Activated CD4-positive, alpha-beta memory T cell treated with anti-CD3 and anti-CD28 coated beads, Interleukin-2, amount 10 ng/mL, durations not matched to agents 7 days and 5 days (primary cell): ENCODE measurements at places on chromosomes 2 and 18. TPM values are rescaled to one million over a fixed set of nuclear protein-coding genes. Genes with fewer than 3 reads are reported as not detected.

VWA3B gene
- not detected for total RNA-seq

LAMA3 gene
- 0.05 TPM for total RNA-seq

CRYGC gene
- total RNA-seq: not detected

SGO2 gene
- total RNA-seq: 44.2 TPM

- no peaks in the 10 kb centered on the region for H3K4me1 ChIP-seq
- peak; percentile 62 for DNase-seq
- H3K27ac ChIP-seq: no peak overlapping the region
- no peak overlapping the region for H3K4me3 ChIP-seq
- H3K36me3 ChIP-seq: no peaks in the 10 kb centered on the region
- peaks cover 11% of the 10 kb centered on the region for H3K27me3 ChIP-seq
Measured at GRCh38 chr2:227238238-227239237, 74.1 kb downstream of the COL4A3 start.

DNA sequence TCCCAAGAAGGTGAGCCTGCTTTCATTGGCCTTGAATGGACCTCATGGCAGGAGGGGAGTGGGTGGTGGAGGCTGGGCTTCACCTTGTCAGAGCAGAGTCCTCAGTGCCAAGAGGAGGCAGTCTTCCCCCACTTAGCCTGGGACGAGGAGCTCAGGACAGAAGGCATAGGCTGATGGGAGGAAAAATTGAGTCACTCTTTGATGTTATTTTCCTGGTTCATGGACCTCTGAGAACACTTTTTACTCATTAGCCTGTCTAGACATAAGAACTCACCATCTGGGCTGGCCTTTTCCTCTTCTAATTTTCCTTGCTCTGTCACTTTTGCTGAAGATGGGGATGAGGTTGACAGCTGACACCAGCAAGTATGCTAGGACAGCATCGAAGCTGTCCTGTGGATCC, 225.7 kb upstream of the TNP1 start:
- H3K27me3 ChIP-seq: peaks cover 18% of the 10 kb centered on the region
- H3K4me1 ChIP-seq: peaks cover 22% of the 10 kb centered on the region
- H3K27ac ChIP-seq: no peak overlapping the region

DNA sequence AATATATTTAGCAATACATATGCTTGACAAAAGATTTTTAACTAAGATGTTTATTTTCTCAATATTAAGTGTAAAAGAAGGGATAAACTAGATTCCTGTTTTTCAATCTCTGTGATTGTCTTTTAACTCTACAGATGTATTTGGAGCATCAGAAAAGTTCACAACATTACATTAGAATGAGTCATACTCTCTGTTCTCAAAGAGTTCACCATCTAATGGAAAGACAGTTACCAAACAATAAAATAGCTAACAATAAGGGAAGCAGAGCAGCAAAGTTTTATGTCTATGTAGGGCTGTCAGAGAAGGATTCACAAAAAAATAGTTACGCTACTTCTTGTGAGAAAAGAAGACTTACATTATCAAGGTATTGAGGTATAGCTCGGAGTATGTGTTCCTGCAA, 109.2 kb upstream of the MAP2 start:
- H3K36me3 ChIP-seq: no peaks in the 10 kb centered on the region
- no peak overlapping the region for H3K4me3 ChIP-seq
- H3K27ac ChIP-seq: no peak overlapping the region
- H3K4me1 ChIP-seq: no peaks in the 10 kb centered on the region
- H3K27me3 ChIP-seq: no peaks in the 10 kb centered on the region

DNA sequence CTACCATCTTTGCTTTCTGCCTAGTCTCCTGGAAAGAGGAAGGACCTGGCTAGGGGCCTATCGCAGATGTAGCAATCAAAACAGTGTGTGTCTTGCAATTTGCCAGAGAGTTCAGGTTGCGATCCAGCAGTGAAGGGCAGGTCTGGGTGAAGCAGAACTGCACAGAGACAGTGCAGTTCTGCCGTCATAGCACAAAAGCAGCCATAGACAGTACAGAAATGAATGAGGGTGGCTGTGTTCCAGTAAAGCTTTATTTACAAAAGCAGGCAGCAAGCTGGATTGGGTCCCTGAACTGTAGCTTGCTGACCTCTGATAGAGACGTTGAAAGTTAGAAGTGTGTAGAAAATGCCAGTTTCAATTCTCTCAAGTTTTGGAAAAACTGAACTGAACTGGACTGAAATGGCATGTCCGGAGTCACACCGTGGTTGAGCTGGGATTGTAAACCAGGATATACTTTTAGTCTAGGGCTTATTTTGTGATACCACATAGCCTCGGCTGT, 186.8 kb downstream of the LTBP1 start:
- H3K4me1 ChIP-seq: peaks cover 3% of the 10 kb centered on the region
- no peak for DNase-seq
- no peak overlapping the region for H3K27ac ChIP-seq
- peaks cover 23% of the 10 kb centered on the region for H3K27me3 ChIP-seq

DNA sequence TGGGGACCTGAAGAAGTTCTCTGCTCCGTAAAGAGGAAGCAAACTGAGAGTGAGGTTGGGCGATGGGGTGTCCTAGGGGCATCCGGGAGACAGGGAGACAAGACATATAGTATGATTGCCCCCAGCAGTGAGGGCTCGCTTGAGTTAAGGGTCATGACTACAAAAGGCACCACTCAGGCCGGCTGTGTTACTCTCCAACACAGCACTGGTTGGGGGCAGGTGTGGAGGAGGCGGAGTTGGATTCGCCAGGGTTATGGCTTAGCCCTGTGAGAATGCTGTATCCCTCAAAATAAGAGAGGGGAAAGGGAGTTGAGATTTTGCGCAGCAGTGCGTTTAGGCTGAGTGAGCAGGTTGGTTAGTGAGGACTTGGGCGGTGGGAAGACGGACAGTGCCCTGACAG, 12.0 kb downstream of the DYSF start:
- no peak overlapping the region for H3K4me3 ChIP-seq
- no peak overlapping the region for H3K27ac ChIP-seq
- no peak for DNase-seq
- peaks cover 32% of the 10 kb centered on the region for H3K27me3 ChIP-seq
- H3K36me3 ChIP-seq: no peaks in the 10 kb centered on the region

GRCh38 chr18:37385846-37386778, 179.5 kb downstream of the CELF4 start:
- no peak for DNase-seq
- H3K4me1 ChIP-seq: no peaks in the 10 kb centered on the region
- peaks cover 3% of the 10 kb centered on the region for H3K27me3 ChIP-seq

DNA sequence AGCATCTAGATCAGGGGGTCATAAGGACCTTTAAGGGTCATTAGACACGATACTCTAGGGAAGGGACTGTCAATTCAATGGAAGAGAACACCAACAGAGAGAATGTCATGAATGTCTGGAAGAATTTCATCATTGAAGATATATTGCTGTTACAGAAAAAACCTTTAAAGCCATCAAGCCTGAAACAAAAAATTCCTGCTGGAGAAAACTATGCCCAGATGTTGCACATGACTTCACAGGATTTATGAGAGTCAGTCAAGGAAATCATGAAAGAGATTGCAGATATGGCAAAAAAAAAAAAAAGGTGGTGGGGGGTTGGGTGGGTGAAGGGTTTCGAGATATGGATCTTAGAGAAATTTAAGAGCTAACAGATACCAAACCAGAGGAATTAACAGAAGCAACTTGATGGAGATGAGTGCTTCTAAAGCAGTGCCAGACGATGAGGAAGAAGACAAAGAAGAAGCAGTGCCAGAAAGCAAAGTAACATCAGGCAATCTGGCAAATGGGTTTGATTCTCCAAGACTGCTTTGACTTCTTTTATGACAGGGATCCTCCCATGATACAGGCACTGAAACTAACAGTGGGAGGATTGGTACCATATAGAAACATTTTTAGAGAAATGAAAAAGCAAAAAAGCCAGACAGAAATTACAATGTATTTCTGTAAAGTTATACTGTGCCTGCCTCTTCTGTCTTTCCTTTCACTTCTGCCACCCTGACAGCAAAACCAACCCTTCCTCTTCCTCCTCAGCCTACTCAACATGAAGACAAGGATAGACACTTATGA, 28.5 kb downstream of the MAP4K3 start:
- H3K27ac ChIP-seq: no peak overlapping the region
- DNase-seq: no peak
- no peaks in the 10 kb centered on the region for H3K36me3 ChIP-seq
- H3K4me3 ChIP-seq: no peak overlapping the region
- H3K27me3 ChIP-seq: no peaks in the 10 kb centered on the region

GRCh38 chr2:100248044-100248330, 74.3 kb downstream of the LONRF2 start:
- H3K4me1 ChIP-seq: no peaks in the 10 kb centered on the region
- H3K27me3 ChIP-seq: peaks cover 2% of the 10 kb centered on the region
- no peak overlapping the region for H3K27ac ChIP-seq
- no peaks in the 10 kb centered on the region for H3K36me3 ChIP-seq
- DNase-seq: no peak

DNA sequence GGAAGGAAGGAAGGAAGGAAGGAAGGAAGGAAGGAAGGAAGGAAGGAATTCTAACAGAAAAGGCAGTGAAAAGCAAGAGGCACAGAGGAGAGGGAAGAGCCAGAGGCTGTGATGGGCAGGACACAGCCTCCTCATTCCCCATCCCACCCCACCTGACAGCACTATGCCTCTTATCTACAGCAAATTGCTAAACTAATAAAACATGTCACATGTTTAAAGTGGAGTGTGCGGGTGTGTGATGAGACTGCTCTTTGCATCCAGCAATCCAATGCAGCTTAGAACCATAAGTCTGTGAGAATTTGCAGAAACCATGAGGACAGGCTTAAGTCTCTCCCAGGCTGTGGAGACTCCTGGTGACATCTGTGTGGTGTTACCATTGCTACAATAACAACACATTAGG, 108.4 kb upstream of the ALK start:
- no peak overlapping the region for H3K4me3 ChIP-seq
- H3K36me3 ChIP-seq: no peaks in the 10 kb centered on the region
- H3K4me1 ChIP-seq: no peaks in the 10 kb centered on the region
- no peak overlapping the region for H3K27ac ChIP-seq
- no peak for DNase-seq

DNA sequence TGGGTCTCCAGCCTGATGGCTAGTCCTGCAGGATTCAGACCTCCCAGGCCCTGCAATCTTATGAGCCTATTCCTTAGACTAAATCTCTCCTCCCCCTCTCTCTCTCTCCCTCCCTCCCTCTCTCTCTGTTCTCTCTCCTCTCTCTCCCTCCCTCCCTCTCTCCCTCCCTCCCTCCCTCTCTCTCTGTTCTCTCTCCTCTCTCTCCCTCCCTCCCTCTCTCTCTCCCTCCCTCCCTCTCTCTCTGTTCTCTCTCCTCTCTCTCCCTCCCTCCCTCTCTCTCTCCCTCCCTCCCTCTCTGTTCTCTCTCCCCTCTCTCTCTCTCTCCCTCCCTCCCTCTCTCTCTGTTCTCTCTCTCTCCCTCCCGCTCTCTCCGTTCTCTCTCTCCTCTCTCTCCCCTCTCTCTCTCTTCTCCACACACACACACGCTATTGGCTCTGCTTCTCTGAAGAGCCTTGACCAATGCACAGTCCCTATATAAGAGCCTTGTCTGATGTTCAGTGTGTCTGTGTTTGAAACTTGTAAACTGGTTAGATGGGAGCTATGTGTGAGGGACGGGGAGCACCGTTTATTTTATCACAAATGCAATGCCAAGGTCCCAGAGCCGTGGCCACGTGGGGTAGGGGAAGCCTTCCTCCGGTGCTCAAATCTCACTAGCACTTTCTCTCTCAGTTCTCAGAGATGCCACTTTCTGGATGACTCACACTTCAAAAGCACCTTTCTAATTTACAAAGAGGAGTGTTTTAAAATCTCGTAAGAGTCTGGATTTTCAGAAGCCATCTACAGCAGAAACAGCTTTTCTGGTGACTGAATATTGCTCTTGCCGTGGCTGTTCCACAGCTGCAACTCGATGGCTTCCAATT, 9.4 kb upstream of the PRLH start:
- peaks cover 7% of the 10 kb centered on the region for H3K36me3 ChIP-seq
- H3K4me3 ChIP-seq: no peak overlapping the region
- H3K4me1 ChIP-seq: peaks cover 12% of the 10 kb centered on the region
- DNase-seq: peak; percentile 30
- H3K27me3 ChIP-seq: peaks cover 43% of the 10 kb centered on the region

GRCh38 chr2:219254590-219255201, 978 bp upstream of the TUBA4A start:
- H3K27me3 ChIP-seq: peaks cover 6% of the 10 kb centered on the region
- H3K4me1 ChIP-seq: peaks cover 40% of the 10 kb centered on the region
- peak overlapping the region; percentile 100 for H3K4me3 ChIP-seq
- peaks cover 37% of the 10 kb centered on the region for H3K36me3 ChIP-seq

GRCh38 chr18:54878659-54879358, 50.5 kb downstream of the RAB27B start:
- no peak for DNase-seq
- no peaks in the 10 kb centered on the region for H3K4me1 ChIP-seq
- no peak overlapping the region for H3K27ac ChIP-seq
- H3K36me3 ChIP-seq: no peaks in the 10 kb centered on the region

DNA sequence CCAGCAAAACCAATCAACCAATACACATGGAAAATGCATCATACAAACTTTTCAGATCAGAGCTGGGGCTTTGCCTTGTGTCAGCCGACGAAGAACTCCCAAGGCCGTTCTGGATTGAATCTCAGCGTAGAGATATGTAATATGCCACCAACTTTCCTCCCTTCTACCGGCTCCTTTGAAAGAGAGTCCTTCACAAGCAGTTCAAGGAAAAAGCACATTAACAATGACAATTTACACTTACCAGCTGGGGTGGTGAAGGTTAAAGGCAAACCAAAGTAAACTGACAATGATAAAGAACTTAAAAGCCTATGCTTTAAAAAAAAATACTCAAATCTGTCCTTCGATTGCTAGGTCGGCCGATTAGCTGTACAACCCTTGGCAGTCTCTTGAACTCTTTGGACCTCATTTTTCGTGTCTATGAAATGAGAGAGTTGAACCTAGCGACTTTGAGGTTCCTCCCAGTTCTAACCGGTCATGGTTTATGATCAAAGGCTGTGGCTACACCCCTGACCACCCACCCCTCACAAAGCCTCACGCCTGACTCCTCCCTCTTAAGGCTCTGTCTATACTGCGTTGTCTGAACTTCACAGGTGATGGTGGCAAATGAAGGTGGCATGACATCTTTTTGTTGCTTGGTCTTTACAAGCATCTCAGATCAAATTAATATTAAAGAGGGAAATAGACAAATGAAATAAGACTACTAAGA, 46.2 kb downstream of the BCL2 start:
- peak overlapping the region; percentile 10 for H3K27ac ChIP-seq
- DNase-seq: no peak
- H3K27me3 ChIP-seq: no peaks in the 10 kb centered on the region
- H3K4me3 ChIP-seq: no peak overlapping the region
- peaks cover 75% of the 10 kb centered on the region for H3K36me3 ChIP-seq

- H3K4me1 ChIP-seq: peaks cover 77% of the 10 kb centered on the region
- DNase-seq: peak; percentile 31
- H3K4me3 ChIP-seq: peak overlapping the region; percentile 63
- H3K36me3 ChIP-seq: peaks cover 38% of the 10 kb centered on the region
- no peaks in the 10 kb centered on the region for H3K27me3 ChIP-seq
- peak overlapping the region; percentile 82 for H3K27ac ChIP-seq
Measured at GRCh38 chr2:239318790-239319661, 81.8 kb downstream of the HDAC4 start.

DNA sequence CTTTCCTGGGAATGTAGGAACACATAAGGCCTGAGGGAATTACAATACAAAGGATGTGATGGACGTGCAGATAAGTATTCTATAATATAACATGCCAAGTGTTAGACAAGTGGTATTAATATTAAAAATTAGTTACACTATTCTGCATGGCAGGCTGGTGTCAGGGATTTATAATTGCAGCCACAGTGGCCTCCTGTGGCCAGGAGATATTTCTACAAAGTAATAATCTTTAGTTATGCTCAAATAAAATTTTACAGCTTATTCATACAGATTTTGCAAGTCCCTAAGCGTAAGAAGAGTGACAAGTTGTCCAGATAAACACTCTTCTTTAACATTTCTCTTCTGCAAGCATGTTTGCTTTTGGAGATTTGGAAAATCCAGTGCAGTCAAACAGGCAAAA, 90.4 kb upstream of the CBLN2 start:
- H3K27ac ChIP-seq: no peak overlapping the region
- no peak for DNase-seq
- H3K4me3 ChIP-seq: no peak overlapping the region
- H3K36me3 ChIP-seq: no peaks in the 10 kb centered on the region
- no peaks in the 10 kb centered on the region for H3K4me1 ChIP-seq
